Large intestine (tissue), 12 donors: ENCODE measurements at places on chromosomes 12 and 14. TPM values are rescaled to one million over a fixed set of nuclear protein-coding genes. Genes with fewer than 3 reads are reported as not detected.

- peaks cover 5% of the 10 kb centered on the region for H3K4me1 ChIP-seq
- H3K27me3 ChIP-seq: no peaks in the 10 kb centered on the region
- H3K4me3 ChIP-seq: no peak overlapping the region
- H3K27ac ChIP-seq: no peak overlapping the region
These were observed 46.4 kb downstream of the TPCN1 start for GRCh38 chr12:113267621-113268020.

DNA sequence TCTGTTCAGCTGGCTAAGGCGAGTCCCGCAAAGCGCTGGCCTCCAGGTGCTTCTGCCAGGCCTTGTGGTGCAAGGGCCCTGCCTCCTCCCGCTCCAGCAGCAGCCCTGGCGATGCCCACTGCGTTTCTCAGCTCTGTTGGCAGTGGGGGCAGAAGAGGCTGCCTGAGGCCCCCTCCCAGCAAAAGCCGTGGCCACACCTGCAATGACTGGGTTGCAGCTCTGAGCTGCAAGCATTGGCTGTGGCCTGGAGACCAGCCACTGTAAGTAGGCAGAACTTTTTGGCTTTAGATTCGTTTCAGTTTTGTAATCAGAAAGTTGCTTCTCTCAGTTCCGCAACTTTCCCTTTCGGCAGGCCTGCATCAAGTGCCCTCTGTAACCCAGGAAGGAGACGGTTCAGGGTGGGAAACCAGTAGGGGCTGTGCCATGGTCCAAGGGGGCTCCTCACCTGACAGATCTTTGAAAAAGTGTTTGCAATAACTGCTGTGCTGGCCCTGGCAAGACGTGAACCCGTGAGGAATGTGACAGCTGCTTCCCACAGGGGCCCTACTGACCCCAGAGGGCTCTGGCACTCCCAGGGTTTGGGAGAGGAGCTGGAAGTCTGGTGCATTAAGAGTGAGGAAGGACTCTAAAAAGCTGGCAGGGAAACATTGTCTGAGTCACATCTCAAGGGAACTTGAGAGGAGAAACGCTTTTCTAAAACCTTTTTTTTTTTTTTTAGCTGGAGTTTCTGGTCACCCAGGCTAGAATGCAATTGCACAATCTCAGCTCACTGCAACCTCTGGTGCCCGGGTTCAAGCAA lies 54.5 kb upstream of the MAX start:
- DNase-seq: no peak
- no peaks in the 10 kb centered on the region for H3K4me1 ChIP-seq
- no peaks in the 10 kb centered on the region for H3K27me3 ChIP-seq
- H3K27ac ChIP-seq: no peak overlapping the region
- H3K36me3 ChIP-seq: no peaks in the 10 kb centered on the region

The GALNT8 gene
- polyA plus RNA-seq: 19.5 TPM

DNA sequence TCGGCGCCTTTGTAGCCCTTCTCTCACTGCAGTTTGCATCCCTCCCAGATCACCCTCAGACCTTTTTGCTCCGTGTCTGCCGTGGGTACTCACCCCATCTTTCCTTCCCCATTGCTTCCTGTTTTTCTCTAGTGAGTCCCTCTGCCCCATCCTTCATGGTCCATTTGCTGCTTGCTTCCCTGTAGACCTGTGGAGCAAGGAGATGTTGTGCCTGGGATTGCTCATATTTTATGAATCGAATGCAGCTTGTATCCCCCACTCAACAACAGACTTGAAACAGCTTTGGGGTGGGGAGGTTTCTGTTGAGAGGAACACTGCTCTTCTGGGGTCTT lies 661 bp downstream of the DENR start:
- no peaks in the 10 kb centered on the region for H3K27me3 ChIP-seq
- no peak for DNase-seq
- peak overlapping the region; percentile 86 for H3K4me3 ChIP-seq
- peak overlapping the region; percentile 71 for H3K27ac ChIP-seq

- no peak overlapping the region for H3K27ac ChIP-seq
- H3K36me3 ChIP-seq: no peaks in the 10 kb centered on the region
- H3K27me3 ChIP-seq: no peaks in the 10 kb centered on the region
- no peaks in the 10 kb centered on the region for H3K4me1 ChIP-seq
These were observed 753.6 kb upstream of the STXBP6 start for GRCh38 chr14:25803386-25804018.

- no peak for DNase-seq
- H3K36me3 ChIP-seq: no peaks in the 10 kb centered on the region
- H3K4me1 ChIP-seq: no peaks in the 10 kb centered on the region
- no peak overlapping the region for H3K4me3 ChIP-seq
- no peaks in the 10 kb centered on the region for H3K27me3 ChIP-seq
- H3K27ac ChIP-seq: no peak overlapping the region
These were observed 24.5 kb downstream of the SLC17A8 start for GRCh38 chr12:100381379-100381778.

DNA sequence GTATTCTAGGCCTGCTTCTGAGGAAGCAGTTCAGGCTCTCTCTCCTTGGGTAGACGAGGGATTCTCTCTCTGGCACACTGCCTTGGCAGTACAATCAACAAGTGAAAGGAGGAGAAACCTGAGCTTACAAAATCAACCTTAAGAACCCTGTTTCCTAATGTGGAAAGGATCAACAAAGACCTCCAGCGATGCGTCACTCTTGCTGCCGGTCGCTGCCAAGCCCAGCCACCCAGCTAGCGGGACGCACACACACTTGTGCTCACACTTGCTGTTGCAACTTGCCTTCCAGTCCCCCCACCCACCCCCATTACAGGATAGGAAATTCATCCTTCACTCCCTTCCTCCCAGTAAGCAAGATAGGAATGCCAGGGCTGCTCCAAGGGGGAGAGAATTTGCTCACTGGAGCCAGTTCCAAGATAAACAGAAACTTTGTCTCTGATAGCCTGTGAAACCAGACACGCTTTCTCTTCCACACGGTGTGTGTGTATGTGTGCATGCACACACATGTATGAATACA lies 144.3 kb downstream of the BCL11B start:
- DNase-seq: no peak
- no peaks in the 10 kb centered on the region for H3K27me3 ChIP-seq
- H3K4me3 ChIP-seq: no peak overlapping the region
- no peak overlapping the region for H3K27ac ChIP-seq

DNA sequence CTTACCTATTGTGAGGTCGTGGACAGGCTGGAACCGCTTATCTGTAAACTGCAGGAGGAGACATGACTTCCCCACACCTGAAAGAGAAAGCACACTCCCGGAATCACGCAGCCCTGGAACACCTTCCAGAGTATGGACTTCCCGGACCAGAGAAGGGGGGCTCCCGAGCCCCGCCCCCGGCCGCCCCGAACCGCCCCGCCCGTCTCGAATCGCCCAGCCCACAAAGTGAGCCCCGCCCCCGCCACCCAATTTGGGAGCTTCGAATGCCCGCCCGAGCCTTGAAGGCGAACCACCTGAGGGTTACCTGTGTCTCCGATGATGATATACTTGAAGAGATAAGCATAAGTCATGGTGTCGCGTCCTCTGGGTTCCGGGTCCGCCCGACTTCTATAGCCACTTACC lies 235 bp downstream of the RAB2B start:
- no peaks in the 10 kb centered on the region for H3K27me3 ChIP-seq
- peak overlapping the region; percentile 94 for H3K4me3 ChIP-seq
- peak overlapping the region; percentile 84 for H3K27ac ChIP-seq
- H3K36me3 ChIP-seq: peaks cover 16% of the 10 kb centered on the region
- no peak for DNase-seq
- peaks cover 2% of the 10 kb centered on the region for H3K4me1 ChIP-seq

GRCh38 chr12:73798523-73798922 lies 739.1 kb upstream of the ATXN7L3B start:
- no peaks in the 10 kb centered on the region for H3K27me3 ChIP-seq
- no peak for DNase-seq
- no peaks in the 10 kb centered on the region for H3K36me3 ChIP-seq
- no peak overlapping the region for H3K27ac ChIP-seq
- no peaks in the 10 kb centered on the region for H3K4me1 ChIP-seq

DNA sequence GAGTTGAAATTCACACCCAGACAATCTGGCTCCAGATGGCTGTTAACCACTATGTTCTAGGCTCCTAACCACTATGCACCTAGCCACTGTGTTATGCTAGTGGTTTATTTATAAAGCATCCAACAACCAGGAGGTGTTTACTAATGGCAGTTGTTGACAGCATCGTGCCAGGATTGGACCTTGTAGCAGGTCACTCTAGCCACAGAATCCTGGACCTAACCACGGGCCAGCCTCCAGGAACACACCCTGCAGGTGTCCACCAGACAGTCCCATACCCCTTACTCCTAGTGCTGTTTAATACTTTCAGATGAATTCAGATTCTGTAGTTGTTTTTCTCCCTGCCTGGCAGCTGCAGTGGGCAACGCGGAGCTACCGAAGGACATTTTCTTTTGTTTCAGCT lies 109.4 kb upstream of the MYL2 start:
- H3K27ac ChIP-seq: no peak overlapping the region
- no peaks in the 10 kb centered on the region for H3K36me3 ChIP-seq
- H3K4me3 ChIP-seq: no peak overlapping the region
- no peaks in the 10 kb centered on the region for H3K4me1 ChIP-seq
- DNase-seq: no peak

DNA sequence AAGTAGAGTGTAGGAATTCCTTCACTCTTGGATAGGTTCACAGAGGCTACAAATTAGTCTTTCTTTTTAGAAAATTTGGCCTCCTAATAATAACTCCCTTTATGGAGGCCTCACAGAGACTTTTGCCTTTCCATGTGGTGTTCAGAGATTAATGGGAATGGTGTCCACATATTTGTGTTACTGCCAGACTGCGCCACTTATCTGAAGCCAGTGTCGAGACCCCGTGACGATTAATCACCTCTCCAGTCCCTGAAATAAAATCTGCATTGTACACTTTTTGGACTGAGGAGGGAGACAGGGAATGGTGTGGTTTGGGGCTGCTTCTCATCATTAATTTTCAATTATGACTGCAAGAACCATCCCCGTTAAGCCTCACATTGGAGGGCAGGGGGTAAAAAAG lies 980.5 kb downstream of the FLRT2 start:
- no peaks in the 10 kb centered on the region for H3K36me3 ChIP-seq
- DNase-seq: no peak
- H3K4me3 ChIP-seq: no peak overlapping the region
- H3K27me3 ChIP-seq: no peaks in the 10 kb centered on the region
- H3K27ac ChIP-seq: no peak overlapping the region

The PLEK2 gene
- polyA plus RNA-seq: 39.6 TPM
